ENCODE measurements at places on chromosomes 3 and 15. TPM values are rescaled to one million over a fixed set of nuclear protein-coding genes. Genes with fewer than 3 reads are reported as not detected.

The CMTM8 gene
- 3.2 TPM for total RNA-seq

The PRSS50 gene
- not detected for total RNA-seq

The HYAL2 gene
- total RNA-seq, result 12.6 TPM

The NPTN gene
- 71.0 TPM for total RNA-seq

The GPR62 gene
- total RNA-seq, result not detected

The SCAMP5 gene
- total RNA-seq, result 0.96 TPM

The COL6A6 gene
- not detected for total RNA-seq

The ZNF662 gene
- total RNA-seq, result not detected

The CLDN16 gene
- 0.23 TPM for total RNA-seq

The EIF4A2 gene
- 183 TPM for total RNA-seq

The SNTN gene
- not detected for total RNA-seq

The SLC28A2 gene
- total RNA-seq, result not detected

The AHSG gene
- total RNA-seq, result not detected

The LDHAL6B gene
- total RNA-seq, result not detected

The GABRB3 gene
- not detected for total RNA-seq
